ENCODE measurements at places on chromosomes 11 and 22.
A peak's percentile ranks its signal among the peaks of the same experiment; 100 is the strongest.

GRCh38 chr22:22600531-22601261, 41.6 kb upstream of the PRAME start:
- no peak for DNase-seq

GRCh38 chr11:9250139-9250582, 15.0 kb downstream of the DENND5A start:
- no peak for DNase-seq

- no peak for DNase-seq
Measured at GRCh38 chr11:124583781-124584180, 14.0 kb downstream of the OR8A1 start.

GRCh38 chr11:126489836-126490660, 134.6 kb downstream of the ST3GAL4 start:
- peak; percentile 98 for DNase-seq

DNA sequence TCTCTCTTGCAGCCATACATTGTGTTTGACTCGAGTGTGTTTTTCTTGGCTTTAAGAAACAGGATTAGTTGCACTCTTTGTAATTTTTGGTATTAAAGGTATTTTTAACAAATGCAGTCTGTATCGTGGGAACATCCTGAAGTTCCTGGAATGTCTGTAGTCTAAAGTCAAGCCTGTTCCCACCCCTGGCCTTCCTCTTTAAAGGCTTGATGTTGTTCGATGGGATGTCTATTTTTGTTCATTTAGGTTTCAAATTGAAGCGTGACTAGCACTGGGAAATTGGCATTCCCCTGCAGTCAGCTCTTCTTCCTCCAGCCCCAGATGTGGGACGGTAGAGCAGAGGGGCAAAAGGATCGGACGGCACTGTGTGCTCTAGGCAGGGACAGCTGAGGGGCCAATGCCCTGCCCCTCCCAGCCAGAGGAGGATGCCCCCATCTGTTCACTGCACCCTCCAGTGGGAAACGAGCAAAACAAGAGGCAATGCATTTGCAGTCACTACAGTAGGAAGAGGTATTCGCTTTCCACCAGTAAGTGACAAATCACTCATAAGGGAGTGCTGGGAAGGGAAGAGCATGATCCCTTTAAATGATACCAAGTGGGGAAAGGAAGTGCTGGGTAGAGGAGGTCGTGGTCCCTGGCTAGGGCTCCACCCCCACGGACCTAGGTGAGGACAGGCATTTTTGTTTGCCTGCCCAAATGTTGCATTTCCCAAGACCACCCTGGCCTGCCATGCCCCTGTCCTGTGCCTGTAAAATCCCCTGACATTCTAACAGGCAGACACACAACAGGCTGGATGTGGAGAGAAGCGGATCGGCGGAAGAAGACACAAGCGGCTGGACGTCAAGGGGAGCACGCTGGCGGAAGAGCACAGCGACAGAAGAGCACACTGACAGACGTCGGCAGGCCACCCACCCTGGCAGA, 47.4 kb upstream of the SEPTIN5 start:
- DNase-seq: no peak

DNA sequence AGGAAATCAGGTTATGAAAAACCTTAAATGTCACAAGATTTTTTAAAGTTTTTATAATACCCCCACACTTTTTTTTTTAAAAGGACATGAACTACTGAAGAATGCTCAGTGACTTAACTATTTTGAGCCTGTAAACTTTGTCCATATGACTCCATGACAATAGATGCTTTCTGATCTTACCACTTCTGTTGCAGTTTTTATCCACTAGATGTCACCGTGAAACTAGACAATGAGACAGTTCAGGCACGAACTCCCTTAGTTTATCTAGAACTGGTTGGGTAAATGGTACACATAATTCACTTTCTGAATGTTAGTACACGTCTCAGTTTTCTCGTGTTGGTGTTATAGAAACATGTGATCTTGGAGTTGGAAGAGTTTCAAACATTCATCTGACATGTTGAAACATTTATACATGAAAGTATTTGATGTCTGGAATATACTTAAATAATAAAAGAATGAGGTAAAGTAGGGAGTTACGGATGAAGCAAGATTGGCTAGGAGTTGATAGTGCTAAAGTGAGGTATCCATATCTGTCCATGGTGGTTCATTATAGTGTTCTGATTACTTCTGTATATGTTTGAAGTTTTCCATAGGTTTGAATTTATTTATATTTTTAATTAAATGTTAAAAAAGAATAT, 8.1 kb downstream of the CCDC15 start:
- DNase-seq: peak; percentile 91

- no peak for DNase-seq
Measured at GRCh38 chr22:48837341-48837935, 990.2 kb downstream of the BRD1 start.

DNA sequence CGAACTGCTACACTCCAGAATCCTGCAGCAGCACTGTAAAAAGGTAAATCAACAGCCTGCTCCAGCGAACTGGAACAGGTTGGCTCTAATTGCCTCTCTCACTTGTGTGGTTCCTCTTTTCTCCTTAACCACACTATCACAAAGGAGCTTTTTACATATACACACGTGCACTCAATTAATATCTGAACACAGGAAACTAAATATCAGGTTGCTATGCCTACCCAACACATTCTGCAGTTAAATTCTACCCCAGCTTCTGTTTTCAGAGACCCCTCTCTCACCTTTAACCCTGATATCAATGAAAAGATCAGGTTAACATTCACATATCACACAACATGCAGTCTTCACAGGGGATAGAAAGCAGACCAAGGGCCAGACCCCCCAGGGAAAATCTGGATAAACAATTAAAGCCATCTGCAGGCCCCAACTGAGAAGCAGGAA, 11.0 kb downstream of the RBFOX2 start:
- DNase-seq: peak; percentile 62

- no peak for DNase-seq
Measured at GRCh38 chr22:30190574-30190973, 56.0 kb downstream of the LIF start.

DNA sequence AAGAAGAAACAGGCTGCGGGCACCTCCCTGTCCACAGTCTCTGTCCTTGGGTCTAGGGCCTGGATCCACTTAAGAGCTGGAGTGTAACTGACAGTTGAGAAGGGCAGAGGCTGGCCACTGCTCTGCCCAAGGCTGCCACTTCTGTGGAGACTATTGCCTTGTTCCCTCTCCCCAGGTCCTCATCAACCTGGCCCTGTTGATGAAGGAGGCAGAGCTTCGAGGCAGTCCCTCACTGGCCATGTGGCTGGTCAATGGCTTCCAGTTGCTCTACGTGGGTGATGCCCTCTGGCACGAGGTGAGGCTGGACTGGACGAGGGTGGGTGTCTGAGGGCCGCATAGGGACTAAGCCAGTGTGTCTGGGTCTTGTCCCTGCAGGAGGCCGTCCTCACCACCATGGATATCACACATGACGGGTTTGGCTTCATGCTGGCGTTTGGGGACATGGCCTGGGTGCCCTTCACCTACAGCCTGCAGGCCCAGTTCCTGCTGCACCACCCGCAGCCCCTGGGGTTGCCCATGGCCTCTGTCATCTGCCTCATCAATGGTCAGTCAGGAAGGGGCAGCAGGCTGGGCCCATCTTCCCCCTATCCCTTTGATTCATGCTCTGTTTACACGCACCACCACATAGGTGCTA, 2.8 kb downstream of the ZNHIT2 start:
- DNase-seq: no peak

DNA sequence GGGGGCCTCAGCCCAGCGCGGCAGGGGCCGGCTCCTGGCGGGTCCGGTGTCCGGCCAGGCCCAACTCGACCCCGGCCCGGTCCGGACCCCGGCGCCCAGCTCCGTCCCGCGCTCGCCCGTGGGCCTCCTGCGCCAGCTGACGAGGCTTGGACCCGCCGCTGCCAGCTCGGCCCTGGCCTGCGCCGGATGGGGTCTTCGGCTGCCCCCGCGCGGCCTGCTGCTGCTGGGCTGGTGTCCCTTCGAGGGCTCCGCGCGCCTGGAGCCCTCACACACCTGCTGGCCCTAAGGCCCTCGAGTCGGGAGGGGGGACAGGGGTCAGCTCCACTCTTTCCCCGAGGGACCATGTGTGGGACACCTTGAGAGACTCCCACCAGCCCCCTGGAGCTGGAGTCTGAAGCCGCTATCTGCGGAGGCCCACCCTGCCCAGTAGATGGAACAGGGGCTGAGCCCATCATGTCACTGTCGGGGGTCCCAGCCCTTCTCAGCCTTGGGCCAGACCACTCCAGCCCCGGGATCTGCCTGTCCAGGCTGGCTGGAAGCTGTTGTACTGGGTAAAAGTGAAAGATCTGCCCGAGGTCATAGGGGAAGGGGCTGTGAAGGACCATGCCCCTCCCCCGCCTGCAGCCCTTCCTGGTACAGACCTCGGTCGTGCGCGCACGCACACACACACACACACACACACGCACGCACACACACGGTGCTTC, 768 bp upstream of the CDKN1C start:
- DNase-seq: no peak

DNA sequence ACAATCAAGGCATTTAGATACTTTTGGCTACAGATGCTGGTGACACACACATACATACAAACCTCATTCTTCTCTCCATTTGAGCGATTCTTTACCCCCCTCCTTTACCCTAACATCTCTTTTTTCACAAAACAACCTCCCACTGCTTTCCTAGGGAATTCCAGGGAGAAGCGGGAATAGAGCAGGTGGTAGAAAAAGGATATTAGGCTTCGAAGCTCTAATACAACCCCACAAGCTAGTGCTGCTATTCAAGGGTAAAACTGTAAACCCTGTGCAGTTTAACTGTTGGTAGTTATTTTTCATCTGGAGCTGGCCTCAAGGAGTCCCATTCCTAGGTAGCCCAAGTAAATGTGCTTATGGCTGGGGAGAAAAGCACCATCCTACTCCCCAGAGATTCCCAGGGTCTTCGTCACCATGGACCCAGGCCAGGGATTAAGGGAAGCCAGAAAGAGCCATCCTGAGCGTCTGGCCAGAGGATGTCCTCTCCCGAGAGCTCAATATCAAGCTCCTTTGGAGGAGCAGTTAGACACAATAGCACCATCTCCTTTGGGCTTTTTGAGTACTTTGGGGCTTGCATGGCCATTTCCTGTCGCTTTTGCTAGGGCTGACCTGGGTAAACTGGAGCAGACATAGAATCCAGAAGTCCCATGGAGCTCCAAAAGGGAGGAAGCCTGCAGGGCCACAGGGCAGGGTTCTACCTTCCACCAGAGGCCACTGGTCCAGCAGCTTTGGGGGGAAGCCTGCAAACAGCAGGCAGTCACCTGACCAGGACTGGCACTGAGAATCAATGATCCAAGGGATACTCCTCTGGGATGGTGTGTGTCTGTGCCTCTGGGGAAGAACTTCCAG, 3.1 kb downstream of the MAML2 start:
- DNase-seq: no peak

GRCh38 chr11:33867996-33868646, 23.8 kb downstream of the LMO2 start:
- peak; percentile 41 for DNase-seq

DNA sequence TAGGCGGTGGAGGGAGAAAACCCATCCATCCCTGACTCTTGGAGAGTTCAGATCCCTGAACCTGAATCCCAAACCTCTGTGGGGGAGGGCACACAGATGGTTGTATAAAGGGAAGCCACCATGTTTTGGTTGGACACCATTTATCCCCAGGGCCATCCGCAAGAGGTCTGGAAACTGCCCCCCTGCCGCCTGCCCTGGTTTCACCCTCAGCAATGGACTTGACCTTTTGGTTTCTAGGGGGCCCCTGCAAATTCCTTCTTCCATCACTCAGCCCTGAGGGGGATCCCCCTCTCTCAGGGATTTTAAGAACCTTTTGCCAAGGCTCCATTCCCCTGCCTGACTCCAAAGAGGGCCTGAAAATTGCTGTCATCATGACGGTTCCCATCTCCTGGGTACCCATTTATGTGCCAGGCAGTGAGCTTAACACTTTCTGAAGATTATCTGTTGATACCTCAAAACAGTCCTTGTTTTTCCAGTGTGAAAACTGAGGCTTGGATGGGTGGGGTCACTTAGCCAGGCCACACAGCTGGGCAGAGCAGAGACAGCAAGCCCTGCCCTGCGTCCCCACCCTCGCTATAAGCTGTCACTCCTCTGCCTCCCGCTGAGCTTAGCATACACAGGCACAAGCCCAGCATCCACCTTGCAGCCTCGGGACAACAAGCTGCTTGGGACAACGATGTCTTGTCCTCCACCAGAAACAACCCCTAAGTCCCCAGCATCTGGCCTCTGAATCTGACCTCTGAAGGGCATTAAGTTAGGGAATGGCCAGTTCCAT, 33.2 kb upstream of the CRYBB3 start:
- no peak for DNase-seq

- no peak for DNase-seq
Measured at GRCh38 chr11:67321313-67321871, 18.1 kb downstream of the SSH3 start.

DNA sequence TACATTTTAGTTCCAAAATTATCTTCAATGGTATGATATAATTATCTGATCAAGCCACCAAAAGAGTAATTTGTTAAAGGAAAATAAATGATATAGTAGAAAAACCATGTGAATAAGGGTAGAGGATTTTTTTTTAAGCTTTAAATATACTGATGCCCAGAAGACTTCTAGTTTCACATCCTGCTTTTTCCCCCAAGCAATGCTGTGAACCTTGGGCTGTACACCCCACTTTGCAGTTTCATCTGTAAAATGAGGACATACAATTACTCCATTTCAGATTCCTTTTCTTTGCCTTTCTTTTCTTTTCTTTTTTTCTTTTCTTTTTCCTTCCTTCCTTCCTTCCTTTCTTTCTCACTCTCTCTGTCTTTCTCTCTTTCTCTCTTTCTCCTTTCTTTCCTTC, 1125.4 kb downstream of the DLG2 start:
- DNase-seq: no peak

- no peak for DNase-seq
Measured at GRCh38 chr22:46450931-46451561, 86.4 kb downstream of the CELSR1 start.

DNA sequence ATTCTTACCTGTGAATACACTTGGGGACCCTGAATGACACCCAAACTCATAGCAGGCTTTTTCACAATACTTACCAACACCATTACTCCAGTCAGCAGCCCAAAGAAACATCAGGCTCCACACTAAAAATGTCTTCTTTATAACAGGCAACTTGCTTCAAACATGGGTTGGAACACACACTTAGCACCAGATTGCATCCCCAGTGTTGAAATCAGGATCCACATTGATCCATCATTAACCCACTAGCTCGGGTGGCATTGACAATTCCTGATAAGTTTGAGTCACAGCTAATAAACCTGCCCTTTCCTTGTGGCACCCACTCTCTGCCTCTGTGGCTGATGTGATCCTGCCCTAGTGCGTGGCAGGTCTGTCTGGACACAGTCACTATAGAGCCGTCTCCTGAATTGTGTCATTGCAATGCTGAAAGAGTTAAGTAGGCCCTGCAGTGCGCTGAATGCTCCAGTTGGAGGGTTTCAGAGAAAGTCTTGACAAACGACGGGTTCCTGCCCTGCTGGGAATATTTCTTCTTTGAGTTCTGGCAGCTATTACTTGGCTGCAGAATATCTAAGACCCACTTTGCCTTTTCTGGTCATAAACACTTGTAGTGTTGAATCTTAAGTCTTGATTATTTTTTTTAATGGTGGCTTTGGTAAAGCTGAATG, 19.6 kb upstream of the C11orf96 start:
- no peak for DNase-seq

DNA sequence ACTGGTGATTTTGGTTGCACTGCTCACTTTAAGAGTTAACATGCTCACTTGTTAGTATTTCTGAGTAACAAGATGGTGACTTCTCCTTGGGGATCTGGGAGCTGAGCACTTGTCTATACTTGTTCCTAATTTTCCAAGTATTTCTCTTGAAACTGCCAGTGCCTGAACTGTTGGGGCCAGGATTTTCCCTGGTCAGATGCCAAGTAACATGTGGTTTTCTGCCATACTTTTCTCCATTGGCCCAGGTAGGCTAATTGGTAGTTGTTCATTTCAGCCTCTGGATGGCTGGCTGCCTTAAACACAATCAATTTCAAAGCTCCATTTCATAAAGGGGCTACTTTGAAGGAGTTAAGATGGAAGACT, 35.0 kb downstream of the RNF141 start:
- DNase-seq: no peak

Data from NCI-H526 treated with DMSO at 0.1 percent for 48 hours (cell line).